ENCODE measurements at places on chromosomes 6 and 20.

DNA sequence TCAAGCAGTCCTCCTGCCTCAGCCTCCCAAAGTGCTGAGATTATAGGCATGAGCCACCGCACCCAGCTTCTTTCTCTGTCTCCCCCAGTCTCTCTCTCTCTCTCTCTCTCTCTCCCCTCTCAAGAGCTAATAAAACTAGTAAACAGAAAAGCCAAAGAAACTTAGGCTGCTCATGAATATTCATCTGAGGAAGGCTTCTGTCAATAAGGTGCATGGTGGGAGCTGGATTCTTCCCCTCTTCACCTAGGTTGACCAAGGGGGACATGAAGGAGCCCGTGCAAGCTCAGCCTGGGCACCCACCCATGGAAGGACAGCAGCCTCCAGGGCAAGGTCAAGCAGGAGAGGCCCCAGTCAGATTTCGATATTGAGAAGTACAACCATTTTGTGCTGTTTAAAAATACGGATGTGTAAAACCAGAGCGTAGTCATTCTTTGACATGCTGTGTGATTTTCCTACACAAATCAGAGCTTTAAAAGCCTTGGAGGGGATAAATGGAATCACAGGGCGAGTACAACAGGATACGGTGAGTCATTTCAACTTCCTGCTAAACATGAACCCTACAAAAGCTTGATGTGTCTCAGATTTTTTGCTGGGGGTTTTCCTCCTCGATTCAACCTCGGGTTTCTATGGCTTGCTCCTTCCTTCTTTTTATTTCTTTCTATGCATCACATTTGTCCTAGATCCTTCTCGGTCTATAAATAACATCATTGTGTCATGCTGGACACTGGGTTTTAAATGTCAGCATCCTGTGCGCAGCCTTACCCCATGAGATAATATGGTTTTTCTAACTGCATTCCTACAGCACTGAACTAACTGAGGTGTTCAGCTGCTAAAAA, 368.9 kb upstream of the JARID2 start:
- no peak for DNase-seq

GRCh38 chr6:79404677-79405076, 132.6 kb downstream of the LCA5 start:
- no peak for DNase-seq

- DNase-seq, result no peak
Measured at GRCh38 chr6:53199156-53199555, 50.5 kb upstream of the GCM1 start.

DNA sequence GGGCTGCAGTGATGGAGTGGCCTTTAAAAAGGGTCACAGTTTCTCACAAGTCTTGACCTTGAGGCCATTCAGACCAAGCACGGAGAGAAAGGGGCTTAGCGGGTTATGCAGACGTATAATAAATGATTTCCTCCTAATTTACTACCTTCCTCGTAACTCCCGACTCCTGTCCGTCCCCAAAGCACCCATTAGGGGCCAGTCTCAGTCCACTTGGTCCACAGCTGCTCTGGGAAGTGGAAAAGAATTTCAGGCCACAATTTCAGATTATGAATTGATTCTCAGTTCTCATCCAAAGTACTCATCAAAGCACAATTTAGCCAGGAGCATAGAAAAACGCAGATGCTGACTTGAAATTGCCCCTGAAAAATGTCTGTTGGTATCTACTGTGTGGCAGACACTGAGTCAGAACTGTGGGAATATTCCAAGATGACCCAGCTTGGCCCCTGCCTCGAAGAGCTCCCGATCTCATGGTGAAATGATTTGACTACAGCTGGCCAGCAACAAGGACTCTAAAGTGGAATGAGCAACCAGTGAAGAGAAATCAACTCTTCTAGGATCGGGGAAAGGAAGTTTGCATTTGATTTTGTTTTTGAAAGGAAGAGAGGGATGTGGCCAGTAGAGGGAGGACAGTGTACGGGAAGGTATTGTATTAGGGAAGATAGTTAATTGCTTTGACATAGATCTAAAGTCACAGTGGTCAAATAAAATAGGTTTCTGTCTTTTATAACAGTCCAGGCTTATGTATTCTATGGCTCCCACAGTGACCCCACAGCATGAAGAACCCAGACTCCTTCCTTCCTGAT, 15.2 kb upstream of the STK35 start:
- DNase-seq, result no peak

- DNase-seq, result no peak
Measured at GRCh38 chr6:38445336-38445735, 194.4 kb downstream of the BTBD9 start.

DNA sequence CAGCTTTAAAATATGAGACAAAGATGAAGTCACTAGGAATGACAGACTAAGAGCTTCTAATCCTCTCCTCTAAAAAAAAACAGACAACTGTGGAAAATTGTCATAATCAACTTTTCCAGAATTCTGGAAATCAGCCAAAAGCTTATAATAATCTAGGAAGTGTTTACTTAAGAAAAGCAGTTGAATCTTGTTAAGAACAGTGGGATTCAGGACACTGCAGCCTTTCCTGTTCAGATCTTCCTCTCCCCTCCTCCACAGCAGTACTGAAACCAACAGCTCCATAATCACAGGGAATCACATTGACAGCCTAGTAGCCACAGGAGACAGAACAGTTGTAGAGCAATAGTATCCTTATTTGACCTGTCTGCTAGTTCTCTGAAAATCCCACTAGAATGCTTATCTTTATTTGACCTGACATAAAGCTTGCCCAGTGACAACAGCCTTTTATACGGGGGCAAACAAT, 41.6 kb downstream of the IBTK start:
- DNase-seq, result no peak

DNA sequence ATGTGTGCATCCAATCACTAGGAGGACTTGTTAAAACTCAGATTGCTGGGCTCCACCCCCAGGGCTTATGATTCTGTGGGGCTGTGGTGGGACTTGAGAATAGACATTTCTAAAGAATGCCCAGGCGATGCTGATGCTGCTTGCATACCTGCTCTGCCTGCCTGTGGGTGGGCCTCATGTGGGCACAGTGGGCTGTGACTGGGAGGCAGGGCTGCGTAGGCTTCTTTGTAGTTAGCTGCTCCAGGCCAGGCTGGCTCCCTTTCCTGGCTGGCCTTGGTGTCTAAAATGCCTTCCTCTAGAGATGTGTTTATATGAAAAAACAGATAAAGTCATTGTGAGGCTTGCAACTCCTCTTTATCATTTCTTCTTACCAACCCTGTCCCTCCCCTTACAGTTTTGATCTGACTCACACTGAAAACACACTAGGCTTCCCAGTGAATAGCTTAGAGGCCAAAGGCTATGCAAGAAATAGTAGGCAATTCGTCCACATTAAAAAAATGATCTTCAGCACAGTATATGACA, 495.5 kb upstream of the MAP3K7 start:
- DNase-seq, result no peak

GRCh38 chr6:11317885-11318771, 85.7 kb upstream of the NEDD9 start:
- DNase-seq, result peak; percentile 72

GRCh38 chr20:25987073-25987927, 290.6 kb upstream of the ZNF337 start:
- peak; percentile 48 for DNase-seq

GRCh38 chr20:56345911-56346310, 12.9 kb upstream of the FAM210B start:
- DNase-seq, result no peak

DNA sequence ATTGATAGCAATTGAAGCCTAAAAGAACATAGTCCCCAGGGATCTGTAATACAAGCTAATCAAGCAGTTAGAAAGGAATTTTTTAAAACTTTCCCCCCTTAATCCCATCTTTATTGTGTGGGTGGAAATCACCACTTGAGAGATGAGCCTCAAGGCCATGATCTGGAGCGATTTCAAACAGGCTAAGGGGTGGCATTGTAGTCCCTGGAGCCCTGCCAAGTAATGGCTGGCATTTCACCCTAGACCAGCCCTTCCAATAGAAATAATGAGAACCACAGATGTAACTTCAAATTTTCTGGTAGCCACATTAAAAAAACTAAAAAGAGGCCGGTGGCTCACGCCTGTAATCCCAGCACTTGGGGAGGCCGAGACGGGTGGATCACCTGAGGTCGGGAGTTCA, 46.9 kb downstream of the PRDM1 start:
- no peak for DNase-seq

DNA sequence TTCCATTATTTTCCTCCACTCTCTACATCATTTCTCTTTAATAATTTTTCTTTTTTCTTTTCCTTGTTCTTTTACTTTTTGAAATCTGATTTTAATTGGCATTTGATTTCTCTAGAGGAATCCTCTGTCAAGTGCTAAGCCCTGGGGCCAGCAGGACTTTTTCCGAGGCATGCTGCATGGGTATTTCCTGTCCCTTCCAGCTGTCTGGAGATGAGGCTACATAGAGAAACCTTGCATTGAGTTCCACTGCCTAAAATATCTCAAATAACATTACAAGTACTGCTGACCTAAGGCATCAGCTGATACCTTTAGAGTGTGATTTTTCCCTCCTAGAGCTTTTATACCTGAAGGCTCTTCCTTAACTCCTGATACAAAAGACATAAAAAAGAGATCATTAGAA, 6.2 kb downstream of the RNF217 start:
- no peak for DNase-seq

DNA sequence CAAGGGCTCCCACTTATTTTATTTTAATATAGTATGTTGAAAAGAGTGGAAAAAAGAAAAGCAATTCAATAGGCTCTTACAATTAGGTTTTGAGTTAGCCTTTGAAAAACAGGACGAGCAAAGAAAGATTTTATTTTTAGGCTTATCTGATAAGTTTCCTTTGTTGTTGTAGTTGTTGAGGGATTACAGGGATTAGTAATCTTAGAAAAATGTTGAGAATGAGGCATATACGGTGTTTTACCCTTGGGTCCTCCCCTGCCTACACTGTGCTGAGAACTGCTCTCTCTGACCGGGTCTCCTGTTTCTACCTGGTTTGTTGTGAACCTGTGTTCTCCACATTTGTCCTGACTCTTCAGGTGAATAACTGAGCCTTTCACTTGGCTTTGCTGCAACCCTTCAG, 16.7 kb downstream of the TRAPPC3L start:
- no peak for DNase-seq

DNA sequence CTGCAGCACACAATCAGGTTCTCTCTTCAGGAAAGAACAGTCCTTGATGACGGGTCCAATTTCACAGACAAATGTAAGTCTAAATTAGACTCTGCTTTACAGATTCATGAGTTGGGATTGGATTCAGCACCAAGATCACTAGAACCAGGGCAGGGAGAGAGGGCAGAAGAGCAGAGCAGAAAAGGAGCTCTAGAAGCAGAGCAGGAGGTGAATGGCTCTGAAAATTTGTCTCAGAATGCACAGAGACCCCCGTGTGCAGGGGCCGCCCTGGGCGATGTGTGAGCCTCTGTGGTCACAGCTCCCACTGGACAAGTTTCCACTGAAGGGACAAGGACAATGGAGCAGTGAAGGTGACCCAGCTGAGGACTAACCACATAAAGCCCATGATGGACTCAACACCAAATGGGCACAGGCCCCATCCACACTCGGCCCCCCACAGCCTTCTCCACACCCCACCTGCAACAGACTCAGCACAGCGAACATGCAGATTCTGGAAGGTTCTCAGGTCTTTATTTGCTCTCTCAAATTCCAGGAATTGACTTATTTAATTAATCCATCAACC, 3.5 kb downstream of the HLA-B start:
- no peak for DNase-seq

- no peak for DNase-seq
Measured at GRCh38 chr6:52417675-52418111, 2.4 kb upstream of the EFHC1 start.

GRCh38 chr6:45687570-45687969, 309.8 kb upstream of the SUPT3H start:
- no peak for DNase-seq

GRCh38 chr6:170117111-170117972, 173.5 kb downstream of the DLL1 start:
- no peak for DNase-seq
